ENCODE measurements at places on chromosomes 4 and X.
A peak's percentile ranks its signal among the peaks of the same experiment; 100 is the strongest.

GRCh38 chr4:41144812-41145211, 69.5 kb downstream of the APBB2 start:
- DNase-seq: no peak

DNA sequence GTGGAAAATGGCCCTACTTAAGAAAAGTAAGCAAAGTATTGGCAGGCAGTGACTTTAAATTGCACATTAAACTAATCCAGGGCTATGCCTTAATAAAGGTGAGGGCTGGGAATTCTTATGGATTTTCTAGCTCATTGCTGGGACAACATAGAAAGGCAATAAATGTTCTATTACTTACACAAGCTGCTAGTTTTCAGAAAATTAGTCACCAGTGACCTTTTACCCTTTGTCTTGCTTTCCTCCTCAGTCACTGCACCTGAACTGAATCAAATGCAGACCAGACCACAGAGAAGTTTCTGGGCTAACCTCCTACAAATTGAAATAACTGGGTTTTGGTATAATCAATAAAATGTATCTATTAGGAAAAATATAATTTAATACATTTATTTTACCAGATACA, 694.4 kb upstream of the FAM241A start:
- DNase-seq: no peak

- no peak for DNase-seq
Measured at GRCh38 chr4:109278594-109279031, 23.8 kb downstream of the COL25A1 start.

DNA sequence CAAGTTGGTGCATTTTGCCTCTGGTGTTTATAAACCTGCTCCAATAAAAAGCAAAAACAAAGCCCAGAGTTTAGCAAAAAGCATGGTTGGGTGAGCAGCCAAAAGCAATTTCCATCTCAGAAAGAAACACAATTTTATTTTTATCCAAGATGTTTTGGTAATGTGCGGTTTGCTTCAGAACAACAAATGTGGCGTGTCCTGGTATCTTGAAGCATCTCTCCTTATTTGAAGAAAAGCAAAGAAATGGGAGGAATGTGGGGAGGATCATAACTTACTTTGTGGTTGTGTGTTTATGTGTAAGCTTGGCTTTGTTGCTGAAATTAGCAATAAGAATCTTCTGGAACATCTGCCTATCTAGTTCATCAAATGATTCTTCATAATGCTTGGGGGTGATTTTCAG, 88.3 kb upstream of the DDX3X start:
- no peak for DNase-seq

- no peak for DNase-seq
Measured at GRCh38 chrX:148930206-148930729, 429.9 kb downstream of the AFF2 start.

GRCh38 chrX:22323541-22323940, 50.8 kb downstream of the CBLL2 start:
- no peak for DNase-seq

DNA sequence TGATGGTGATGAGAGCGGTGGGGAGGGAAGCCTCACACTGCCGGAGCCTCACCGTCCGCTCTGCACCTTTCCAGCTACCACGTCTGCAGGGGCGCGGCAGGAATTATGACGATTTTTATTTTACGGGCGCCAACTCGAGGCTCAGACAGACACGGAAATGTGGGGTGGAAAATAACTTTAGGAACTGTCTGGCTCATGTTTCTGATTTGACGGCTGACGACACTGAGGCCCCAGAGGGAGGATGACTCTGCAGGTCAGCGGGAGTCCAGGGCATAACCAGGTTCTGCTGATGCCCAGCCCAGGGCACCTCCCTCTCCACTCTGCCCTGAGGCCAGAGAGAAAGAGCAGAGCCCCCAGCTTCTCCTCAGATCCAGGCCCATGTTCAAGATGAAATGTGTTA, 43.9 kb downstream of the C4orf50 start:
- DNase-seq: no peak

GRCh38 chr4:107893171-107894137, 37.9 kb upstream of the CYP2U1 start:
- DNase-seq: no peak

- no peak for DNase-seq
Measured at GRCh38 chrX:153927672-153927921, 1.5 kb upstream of the ARHGAP4 start.

GRCh38 chrX:134172588-134173259, 64.3 kb upstream of the CCDC160 start:
- DNase-seq: no peak

DNA sequence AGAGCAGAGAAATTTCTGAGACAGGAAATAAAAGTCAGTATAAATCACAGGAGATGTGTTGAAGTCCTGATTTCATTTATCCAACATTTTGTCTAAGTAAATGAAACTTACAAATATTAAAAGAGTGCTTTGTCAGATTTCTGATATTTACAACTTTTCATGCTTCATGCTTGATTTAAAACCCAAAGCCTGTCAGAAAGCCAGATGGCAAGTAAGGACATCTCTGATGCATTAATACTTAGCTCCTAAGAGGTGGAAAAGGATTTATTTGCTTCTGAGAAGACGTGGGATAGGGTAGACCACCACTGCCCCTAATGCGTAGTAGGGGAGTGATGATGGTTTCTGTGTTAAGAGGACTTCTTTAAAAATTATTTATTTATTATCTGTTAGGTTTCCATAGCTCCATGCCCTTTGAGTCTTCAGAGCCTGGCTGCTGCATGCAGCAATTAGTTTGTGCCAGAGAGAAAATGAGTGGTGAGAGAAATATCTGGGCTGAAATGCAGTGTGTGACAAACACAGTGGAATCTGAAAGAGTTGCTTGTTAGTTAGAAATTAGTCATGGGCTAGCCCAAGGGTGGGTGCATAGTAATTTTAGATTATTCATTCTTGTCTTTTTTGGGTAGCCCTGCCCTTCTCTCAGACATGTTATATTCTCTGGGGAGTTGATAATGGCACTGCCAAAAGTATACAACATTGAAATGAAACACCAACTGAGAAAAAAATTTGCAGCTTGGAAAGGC, 333.8 kb downstream of the C4orf33 start:
- DNase-seq: no peak

- no peak for DNase-seq
Measured at GRCh38 chr4:93461541-93461940, 367.0 kb upstream of the ATOH1 start.

GRCh38 chr4:11724731-11725130, 296.0 kb upstream of the HS3ST1 start:
- DNase-seq: no peak

- peak; percentile 1 for DNase-seq
Measured at GRCh38 chrX:30570505-30570904, 7.1 kb downstream of the TASL start.

GRCh38 chrX:18946157-18946556, 37.8 kb downstream of the PHKA2 start:
- no peak for DNase-seq

DNA sequence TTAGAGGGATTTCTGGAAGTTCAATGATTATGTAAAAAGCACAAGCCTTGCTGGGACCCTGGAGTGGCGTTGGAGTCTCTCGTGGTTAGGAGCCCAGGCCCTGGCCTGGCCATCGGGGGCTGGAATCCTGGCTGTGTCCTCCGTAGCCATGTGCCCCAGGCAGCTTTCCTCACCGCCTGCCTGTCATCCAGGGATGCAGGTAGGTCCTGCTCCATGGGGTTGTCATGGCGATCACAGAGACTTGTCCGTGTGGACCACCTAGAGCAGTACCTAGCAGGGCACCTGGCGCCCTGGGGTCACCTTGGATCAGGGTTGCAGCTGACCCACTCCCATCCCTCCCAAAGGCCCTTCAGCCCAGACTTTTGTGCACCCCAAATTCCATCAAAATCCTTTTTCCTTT, 30.2 kb upstream of the WFS1 start:
- DNase-seq: no peak

DNA sequence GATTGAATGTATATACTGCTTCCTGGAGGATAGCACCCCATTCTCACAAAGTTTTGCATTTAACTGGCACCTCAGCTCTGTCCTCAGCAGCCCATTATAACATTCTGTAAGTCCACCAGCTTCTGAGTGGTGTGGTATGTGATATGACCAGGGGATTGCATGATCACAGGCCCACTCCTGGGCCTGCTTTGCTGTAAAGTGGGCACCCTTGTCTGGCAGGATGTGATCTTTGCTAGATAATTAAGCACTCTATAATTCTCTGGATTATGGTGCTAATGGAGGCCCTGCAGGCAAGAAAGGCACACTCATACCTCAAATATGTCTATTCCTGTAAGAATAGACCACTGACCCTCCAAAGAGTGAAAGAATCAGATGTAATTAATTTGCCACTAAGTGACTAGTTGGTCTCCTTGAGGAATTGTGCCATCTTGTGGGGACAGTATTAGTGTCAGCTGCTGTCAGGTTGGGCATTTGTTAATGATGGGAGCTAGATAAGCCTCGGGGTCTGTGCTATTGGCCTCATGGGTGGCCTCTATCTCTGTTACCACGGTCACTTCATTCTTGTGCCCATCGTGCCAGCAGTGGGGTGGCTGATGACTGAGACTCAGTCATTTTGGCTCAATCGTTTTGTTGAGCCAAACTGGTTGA, 2.2 kb upstream of the CFI start:
- no peak for DNase-seq

GRCh38 chr4:103075435-103075893, 1.1 kb downstream of the SLC9B2 start:
- DNase-seq: no peak

GRCh38 chr4:13103382-13104015, 380.6 kb downstream of the RAB28 start:
- no peak for DNase-seq

DNA sequence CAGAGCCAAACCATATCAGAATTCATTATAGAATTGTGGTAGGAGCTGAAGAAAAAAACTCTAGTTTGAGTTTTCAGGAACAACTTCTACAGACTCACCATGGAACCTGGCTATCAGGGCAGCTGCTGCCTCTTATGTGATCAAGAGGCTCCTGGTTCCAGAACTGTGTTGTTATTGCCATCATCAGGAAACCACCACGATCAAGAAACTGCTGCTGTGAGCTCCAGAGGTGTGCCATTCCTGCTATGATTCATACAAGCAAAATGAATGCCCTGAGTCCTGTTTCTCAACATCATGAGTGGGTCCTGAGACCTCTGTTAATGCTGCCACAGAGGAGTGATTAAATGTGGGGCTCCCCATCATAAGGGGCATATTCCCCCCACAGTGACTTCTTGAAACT, 43.7 kb downstream of the TASL start:
- DNase-seq: no peak

GRCh38 chr4:98661371-98662054, 3.1 kb upstream of the TSPAN5 start:
- no peak for DNase-seq

DNA sequence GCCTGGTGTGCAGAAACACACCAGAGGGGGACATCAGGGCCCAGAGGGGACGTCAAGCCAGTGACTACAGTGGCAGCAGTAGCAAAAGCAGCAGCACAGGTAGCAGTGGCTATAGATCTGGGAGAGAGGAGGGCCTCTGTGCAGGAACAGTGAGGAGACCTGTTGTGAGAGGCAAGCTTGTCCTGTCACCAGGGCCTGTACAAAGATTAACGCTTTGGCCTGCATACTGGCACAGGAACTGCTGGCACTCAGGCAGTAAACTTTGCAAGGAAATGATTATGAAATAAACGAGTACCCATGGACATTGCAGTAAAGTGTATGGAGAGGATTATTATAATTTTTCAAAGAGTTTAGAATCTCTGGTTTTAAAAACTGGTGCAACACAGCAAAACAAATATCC, 5.5 kb upstream of the PHF8 start:
- DNase-seq: no peak

GRCh38 chr4:54403700-54404453, 174.8 kb downstream of the PDGFRA start:
- no peak for DNase-seq

DNA sequence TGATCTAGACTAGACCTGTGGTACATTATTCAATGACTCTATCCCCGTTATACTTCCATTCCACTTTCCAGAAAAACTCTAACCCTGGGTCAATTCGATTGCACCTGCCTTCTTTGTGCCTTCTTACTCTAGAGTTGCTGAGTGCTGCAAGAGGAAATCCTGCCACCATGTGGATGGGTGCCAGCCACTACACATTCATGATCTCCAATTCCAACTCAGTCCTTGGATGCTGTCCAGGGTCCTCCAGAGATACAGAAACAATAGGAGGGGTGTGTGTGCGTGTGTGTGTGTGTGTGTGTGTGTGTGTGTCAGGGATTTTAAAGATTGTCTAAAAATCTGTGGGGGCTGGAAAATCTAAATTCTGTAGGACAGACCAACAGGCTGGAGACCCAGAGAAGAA, 42.9 kb upstream of the INTS6L start:
- peak; percentile 75 for DNase-seq

DNA sequence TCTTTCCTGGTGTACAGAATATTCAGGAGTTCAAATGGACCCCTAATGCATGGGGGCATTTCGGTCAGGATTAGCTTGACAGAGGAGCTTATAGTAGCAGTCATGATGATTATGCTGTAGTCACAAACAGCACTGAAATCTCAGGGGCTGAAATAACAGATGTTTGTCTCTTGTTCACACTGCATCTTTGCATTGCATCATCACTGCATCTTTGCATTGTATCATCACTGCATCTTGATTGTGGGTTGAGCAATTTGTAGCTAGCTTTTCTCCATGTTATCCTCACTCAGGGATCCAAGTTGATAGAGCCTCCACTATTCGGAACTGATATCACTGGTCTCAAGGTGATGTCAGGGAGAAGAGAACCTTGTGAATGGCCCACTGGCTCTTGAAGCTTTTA, 160.9 kb downstream of the GATB start:
- DNase-seq: no peak

GRCh38 chrX:50075630-50076339, 125.0 kb downstream of the AKAP4 start:
- DNase-seq: no peak

DNA sequence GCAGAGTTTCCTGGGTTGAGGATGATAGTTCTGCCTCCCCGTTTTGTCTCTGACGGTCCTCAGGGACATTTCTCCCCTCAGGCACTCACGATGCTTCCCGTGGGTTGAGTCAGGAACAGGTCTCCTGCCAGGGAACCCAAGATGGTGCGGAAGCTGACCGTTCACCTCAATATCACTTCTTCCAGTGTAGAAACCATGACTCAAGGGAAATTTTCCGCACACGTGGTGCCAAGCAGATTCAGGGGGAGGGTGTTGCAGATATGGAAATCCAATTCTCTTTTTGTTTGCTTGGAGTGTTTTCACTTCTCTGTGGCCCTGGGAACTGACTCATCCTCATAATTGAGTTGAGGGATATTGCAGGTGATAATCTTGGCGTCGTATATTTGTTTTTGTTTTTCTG, 46.7 kb downstream of the CXorf49B start:
- no peak for DNase-seq

DNA sequence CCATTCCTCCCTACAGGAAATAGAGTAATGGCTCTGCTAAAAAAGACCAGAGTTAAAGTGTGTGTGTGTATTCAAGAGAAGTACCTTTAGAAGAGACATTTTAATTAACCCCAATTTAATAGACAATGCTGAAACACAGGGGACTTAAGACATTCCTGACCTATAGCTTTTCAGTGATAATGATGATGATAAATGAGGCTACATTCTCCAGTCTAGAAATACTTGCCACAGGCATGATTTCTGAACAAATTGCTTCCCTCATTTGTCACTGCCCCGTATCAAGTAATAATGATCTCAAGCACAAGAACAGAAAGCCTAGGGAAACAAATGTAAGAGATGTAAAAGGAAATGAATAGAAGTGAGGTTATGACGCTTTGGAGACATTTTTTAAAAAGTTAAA, 117.1 kb downstream of the UNC5C start:
- no peak for DNase-seq

Measured in NCI-H1105 (cell line).